ENCODE measurements at places on chromosomes 11 and 22.

DNA sequence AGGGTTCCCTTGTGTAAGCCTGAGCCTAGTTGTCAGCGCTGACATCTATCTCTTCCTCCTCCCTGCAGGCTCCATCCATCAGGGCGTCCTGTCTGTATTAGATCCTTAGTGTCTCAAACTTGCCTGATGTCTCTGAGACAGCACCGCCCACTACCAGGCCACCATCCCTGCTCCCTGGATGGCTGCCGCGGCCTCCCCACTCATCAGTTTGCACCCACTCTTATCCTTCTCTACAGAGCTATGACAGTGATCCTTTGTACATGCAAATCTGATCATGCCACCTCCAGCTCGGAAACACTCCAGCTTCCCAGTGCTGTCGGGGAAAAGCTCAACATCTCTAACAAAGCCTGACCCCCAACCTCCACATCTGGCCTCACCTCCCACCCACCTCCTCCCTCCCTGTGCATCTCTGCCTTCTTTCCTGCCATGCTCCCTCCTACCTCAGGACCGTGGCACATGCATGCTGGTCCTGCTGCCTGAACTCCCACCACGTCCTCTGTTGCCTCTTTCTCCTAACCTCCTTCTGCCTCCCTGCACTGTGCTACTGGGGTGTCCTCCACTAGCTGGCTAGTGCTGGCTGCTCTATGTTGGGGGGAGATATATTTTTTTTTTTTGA, 61.6 kb upstream of the EIF3D start:
- no peak for DNase-seq

DNA sequence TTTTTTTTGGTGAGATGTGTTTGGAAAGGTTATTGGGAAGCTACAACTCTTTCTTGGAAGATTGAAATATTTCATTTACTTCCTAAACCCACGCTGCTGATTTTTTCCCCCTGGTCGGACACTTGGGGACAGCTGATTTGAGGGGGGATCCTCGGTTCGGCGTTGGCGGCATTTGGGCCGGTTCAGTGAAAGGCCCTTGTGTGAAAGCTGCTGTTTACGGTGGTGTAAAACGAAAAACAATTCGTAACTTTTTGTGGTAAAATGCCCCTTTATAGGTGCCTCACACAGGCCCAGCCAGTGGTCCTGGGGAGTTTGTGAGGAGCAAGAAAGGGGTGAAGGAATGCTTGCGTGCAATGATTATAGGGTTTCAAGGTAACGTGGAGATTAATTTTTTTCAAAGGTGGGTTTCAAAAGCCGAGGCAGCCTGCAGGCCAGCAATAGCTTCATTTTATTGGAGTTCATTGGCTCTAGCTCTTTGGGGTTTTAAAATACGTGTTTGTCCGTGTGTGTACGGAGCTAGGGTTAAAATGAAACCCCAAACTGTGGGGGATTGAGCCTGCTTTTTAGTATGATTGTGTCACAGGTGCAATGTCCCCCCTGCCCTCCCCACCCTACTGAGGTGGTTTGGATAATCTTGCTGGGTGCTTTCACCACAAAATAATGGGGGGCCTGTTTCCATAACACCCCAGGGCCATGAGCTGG, 77.2 kb upstream of the PPARA start:
- no peak for DNase-seq

DNA sequence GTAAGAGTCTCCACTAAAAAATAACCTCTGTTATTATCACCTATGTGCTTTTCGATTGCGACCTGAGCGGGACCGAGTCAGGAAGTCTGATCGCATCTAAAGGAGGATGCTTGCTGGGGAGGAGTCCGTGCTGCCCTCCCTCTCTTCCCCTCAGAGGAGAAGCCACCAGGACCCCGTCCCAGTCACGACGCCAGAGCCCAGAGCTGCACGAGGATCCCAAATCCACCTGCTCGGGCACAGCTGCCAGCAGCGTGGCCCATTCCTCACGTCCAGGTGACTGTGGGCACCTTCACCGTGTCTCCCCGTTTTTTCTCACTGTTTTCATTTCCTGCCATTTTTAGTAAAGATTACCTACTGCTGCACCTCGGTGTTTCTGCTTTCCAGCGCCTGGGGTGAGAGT, 390.3 kb downstream of the BRD1 start:
- DNase-seq = no peak

DNA sequence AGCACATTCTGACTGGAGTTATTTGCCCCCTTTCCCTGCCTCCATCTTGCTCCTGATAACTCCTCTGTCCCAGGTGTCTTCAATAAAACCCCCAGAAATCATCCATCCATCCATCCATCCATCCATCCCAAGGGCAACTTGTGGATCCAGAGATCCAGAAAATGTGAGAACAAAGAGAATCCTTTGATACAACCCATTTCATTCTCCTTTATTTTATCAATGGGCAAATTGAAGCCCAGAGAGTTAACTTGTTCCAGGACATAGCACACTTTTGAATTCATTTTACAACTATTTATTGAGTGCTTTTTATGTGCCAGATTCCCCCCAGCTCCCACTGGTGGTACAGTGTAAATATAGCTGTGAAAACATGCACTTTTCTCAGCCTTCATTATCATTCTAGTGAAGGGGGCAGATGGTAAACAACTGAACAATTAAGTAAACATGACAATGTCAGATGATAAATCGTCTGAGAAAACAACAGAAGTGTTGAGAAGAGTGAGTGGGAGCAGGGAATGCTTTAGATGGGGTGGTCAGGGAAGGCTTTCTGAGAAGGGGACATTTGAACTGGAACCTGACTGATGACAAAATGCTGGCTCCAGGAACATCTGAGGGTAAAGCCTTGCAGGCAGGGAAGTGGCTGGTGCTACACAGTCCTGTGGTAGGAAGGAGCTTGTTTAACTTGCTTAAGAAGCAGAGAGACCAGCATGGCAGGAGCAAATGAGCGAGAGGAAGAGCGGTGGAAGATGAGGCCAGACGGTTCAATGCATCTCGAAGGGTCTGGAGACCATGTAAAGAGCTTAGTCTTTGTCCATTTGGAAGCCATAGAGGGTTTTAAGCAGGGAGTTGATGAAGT, 80.0 kb upstream of the TIMP3 start:
- no peak for DNase-seq

DNA sequence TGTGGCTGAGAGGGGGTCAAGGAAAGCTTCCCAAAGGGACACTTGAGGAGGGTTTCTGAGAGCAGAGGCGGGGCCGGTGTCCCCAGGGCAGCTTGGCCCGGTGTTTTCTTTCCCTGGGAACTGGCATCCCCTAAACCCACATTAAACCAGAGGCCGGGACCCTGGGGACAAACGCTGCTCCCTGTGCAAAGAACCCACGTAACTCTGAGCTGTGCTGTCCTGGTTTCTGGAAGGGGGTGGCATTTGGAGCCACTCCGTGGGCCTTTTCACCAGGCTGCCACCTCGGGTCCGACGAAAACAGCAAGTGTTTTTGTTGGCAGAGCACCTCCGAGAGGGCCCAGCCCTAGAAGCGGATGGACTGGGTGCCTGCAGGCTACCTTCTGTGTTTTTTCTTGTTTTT, 100.2 kb upstream of the ANO1 start:
- DNase-seq = no peak

GRCh38 chr11:13210424-13210823, 67.2 kb upstream of the BMAL1 start:
- DNase-seq = peak; percentile 15

- no peak for DNase-seq
Measured at GRCh38 chr11:85540635-85541205, 86.4 kb downstream of the DLG2 start.

DNA sequence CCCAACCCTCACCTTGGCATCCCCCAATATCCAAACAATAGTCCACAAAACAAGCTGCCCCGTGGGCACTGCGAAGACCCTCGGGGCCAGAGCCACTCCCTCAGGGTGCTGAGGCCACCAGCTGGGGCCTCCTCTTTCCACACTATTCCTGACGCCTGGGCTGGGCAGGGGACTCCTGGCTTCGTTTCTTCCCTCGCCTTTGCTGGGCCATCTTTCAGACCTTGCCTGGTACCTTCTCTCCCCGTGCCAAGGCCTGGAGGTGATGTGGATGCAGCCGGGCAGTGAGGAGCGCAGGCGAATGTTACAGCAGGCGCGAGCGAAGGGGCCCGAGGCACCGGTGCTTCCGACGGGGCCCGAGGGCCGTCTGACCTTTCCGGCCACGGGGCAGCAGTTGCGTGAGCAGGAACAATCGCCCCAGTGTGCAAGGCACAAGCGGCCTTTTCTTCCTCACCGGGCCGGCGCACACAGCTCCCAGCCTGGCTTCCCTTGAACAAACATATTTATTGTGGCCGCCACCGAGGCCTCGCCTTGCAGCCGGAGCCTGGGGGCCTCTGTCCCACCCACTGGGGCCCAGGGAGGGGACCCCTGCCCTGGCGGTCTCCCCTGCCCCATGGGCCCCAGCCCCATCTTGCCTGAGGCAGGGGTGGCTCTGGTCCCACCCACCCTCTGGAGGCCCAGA, 32.6 kb upstream of the KCNQ1OT1 start:
- no peak for DNase-seq

DNA sequence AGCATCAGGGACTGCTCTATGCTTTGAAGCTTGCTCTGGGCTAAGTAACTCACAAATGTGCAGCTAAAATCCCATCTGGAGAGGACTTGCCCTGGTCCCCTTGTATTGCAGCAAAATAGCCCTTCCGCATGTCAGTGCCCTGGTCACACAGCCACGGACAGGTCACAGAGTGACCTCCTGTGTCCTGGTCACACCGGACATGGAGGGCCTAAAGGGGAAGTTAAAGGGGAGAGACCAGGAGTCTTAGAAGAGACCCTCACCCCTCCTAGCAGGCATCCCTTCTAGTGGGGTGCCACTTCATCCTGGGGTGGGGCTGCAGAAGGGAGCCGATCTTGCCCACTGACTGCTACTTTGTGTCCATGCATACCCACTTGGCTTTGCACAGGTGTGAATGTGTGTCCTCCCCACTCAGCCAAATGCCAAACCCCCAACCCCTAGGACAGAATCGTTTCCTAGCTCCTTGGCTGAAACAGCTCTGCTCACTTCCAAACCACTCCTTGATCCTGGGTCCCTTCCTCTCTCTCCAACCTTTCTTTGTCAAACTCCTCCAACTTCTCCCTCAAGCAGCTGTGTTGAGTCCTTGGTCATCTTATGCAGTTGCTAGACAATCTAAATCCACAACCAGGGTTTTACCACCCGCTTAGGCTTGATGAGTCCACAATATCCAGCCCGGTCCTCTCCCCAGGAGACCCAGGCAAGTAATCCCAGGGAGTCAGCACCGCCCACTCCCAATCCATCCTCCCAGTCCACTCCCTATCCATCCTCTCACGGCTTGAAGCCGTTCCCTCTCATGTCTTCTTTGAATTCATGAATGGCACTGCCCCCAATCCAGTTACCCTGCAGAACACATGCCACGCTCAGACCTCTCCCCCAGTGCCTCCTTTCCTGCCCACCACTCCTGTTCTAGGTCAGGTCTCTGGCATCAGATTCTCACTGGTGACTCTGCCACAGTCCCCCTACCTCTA, 3.3 kb upstream of the FXYD6 start:
- DNase-seq = no peak

- DNase-seq = no peak
Measured at GRCh38 chr22:30893434-30894370, 74.9 kb downstream of the MORC2 start.

DNA sequence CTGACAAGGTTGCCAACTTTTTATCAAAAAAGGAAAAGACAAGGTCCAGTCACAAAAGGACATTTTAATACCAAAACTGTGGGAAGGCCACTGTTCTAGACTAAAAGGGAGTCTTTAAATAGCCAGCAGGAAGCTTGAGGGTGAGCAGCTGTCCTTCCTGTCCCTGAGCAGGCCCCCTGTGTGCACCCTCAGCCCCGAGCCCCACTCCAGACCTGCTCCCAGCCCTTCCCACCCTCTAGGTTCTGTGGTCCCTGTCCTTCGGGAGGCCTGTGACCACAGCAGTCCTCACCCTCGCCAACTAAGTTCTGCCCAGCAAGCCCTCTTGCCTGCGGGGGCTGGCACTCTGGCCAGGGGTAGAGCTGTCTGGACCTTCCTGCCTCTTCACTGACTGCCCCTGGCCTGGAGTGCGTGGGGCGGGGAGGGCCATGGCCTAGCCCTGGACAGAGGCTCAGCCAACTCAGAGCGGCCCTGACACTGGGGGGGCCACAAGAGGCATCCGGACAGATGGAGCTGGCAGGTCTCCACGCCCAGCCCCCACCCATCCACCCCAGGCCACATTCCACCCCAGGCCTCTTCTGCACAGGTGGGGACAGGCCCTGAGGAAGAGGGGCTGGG, 1.6 kb upstream of the PLXNB2 start:
- no peak for DNase-seq

- no peak for DNase-seq
Measured at GRCh38 chr11:60899046-60899936, 7.1 kb downstream of the PRPF19 start.

DNA sequence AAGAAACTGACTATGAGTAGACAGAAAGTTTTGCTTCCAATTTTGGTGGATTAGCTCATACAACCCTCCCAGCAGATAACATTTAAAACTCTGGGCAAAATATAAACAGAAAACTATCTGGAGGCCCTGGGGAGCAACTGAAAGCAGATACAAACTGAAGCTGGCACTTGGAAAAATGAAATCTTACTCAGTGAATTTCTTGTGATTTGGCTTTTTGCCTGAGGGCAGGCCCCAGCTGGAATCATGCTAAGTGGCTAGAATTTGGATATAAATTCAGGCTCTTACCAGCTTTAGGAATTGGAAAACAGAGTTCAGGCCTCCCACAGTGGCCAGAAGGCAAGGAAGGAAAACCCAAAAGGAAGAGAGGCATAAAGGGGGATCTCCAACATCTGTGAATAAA, 85.8 kb downstream of the EFCAB6 start:
- no peak for DNase-seq

DNA sequence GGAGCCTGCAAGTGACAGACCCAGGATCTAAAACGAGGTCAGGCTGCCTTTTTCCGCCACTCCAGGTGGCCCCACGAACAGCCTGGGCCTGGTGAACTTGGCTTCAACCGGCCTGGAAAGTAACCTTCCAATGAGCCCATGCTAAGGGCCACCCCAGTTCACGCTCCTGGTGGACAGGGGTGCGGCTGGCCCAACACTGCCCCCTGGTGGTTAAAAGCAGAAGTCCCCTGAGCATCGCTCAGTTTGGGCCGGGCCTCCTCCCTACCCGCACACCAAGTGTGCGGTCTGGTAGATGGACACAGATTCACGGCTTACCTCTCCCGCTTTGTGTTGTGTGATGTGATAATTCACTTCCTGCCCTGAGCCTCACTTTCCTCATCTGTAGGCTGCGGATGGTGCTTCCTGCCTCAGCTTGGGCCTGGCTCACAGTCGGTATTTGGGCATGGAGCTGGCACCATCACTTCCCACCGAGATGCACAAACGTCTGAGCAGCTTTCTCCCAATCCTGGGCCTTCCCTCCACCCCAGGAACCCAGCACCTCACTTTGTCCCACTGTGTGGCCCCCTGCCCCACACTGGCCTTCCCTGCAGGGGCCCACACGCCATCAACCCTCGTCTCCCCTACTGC, 13.7 kb upstream of the SEC14L3 start:
- DNase-seq = peak; percentile 20

GRCh38 chr11:36014898-36015665, 71.2 kb downstream of the LDLRAD3 start:
- DNase-seq = no peak

- no peak for DNase-seq
Measured at GRCh38 chr11:41301023-41301422, 158.4 kb downstream of the LRRC4C start.
